ENCODE measurements at places on chromosomes 11 and 22.

DNA sequence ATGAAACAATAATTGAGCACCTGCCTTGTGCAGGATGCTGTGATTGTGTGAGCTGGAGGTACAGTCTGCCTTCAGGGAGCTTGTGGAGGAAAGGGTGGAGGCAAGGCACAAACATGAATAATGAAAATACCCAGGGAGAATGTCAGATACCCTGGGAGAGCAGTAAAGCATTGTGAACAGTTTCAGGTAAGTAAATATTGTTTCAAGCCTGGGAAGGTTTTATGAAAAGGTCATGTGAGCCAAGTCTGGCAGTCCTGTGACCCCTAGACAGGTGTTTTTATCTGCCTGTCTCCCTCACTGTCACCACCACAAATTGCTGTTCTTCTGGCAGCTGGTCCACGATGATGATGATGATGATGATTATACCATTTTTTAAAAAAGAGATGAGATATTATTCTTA is 32.0 kb downstream of the SPECC1L start:
- DNase-seq, result no peak

GRCh38 chr11:125221461-125221860 is 56.9 kb downstream of the PKNOX2 start:
- no peak for DNase-seq

DNA sequence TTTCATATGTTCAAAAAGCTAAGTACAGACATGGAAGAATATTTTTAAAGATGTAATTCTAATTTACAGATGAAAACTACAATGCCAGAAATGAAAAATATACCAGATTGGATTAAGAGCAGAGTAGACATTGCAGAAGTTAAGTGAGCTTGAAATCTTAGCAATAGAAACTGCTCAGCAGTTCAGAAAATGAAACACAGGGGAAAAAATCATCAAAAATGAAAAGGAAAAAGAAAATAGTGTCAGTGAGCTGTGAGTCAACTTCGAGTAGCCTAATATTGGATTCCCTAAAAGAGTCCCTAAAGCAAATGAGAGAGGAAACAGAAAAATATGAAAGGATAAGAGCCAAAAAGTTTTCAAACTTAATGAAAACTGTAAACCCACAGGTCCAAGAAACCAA is 25.8 kb upstream of the IL10RA start:
- DNase-seq, result no peak

DNA sequence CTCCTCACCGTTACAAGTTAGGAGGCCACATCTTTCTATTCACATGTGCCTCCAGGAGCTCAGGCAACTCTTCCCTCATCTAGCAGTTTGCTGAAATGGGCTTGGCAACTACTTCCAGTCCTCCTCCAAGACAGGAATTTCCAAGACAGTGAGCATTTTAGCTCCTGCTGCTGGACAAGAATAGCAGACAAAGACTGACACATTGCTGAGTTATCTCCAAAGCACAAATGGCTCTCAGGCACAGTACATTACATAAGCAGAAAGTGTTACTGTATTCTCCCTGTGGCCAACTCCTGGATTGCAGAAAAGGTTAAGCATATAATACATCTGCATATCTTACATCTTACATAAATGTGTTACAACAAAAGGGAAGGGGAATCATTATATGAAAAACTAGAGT is 83.2 kb upstream of the POU2AF2 start:
- DNase-seq, result peak; percentile 61

GRCh38 chr11:71179877-71180605 is 72.3 kb downstream of the SHANK2 start:
- no peak for DNase-seq

- no peak for DNase-seq
Measured at GRCh38 chr11:44305470-44306051, 4.4 kb downstream of the ALX4 start.

GRCh38 chr11:1521382-1522080 is 35.0 kb upstream of the MOB2 start:
- no peak for DNase-seq

DNA sequence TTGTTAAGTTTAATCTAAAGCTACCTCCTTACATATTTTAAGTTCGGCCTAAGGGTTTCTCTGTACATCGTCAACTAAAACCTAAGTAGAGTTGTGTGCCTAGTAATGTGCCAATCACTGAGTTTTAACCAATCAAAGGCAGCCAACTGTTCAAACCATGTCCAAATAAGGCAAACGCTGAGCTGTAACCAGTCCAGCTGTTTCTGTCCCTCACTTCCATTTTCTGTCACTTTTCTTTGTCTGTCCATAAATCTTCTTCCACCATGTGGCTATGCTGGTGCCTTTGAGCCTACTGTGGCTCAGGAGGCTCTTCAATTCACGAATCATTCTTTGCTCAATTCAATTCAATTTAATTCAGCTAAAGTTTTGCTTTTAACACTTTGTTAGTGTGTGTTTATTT is 13.9 kb upstream of the ATXN10 start:
- DNase-seq, result no peak

- DNase-seq, result no peak
Measured at GRCh38 chr22:26724414-26724813, 67.0 kb downstream of the MIAT start.

GRCh38 chr11:89293965-89294679 is 116.4 kb downstream of the TYR start:
- peak; percentile 19 for DNase-seq

DNA sequence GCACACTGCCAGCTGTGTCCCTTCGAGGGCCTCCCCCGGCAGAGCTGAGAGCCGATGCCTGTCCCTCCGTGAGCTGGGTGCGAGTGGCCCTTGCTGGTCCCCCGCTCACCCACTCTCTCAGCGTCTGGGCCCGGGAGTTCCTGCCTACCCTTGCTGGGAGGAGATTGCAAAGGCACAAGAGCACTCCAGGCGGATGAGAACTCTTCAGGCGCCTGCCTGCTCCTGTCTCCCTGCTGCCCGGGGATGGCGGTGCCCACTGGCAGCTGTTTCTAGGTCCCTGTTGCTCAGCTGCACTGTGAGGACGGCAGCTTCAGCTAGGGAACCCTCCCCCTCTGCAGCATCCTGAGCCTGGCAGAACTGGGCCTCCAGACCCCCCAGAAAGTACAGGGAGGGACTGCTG is 61.1 kb downstream of the FLRT1 start:
- DNase-seq, result no peak

GRCh38 chr22:37316875-37317371 is 34.6 kb downstream of the CYTH4 start:
- peak; percentile 82 for DNase-seq

GRCh38 chr11:64152841-64153691 is 12.8 kb downstream of the MACROD1 start:
- DNase-seq, result no peak

DNA sequence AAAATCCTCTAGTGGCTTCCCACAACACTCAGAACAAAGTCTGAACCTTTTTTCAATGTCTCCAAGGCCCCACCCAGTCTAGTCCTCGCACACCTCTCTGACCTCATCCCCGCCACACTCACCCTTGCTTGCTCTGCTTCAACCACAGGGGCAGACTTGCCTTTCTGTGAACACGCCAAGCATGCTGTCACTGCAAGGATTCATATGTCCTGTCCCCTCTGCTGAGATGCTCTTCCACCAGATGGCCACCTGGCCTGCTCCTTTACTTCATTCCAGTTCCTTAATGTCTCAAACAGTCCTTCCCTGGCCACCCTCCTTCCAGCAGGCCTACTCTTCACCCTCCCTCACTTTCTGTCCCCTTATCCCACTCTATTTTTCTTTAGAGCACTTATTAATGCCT is 60.6 kb upstream of the ARHGAP20 start:
- no peak for DNase-seq

GRCh38 chr11:30143098-30143705 is 87.6 kb upstream of the FSHB start:
- DNase-seq, result peak; percentile 20

GRCh38 chr11:22491555-22492225 is 133.9 kb downstream of the FANCF start:
- no peak for DNase-seq

DNA sequence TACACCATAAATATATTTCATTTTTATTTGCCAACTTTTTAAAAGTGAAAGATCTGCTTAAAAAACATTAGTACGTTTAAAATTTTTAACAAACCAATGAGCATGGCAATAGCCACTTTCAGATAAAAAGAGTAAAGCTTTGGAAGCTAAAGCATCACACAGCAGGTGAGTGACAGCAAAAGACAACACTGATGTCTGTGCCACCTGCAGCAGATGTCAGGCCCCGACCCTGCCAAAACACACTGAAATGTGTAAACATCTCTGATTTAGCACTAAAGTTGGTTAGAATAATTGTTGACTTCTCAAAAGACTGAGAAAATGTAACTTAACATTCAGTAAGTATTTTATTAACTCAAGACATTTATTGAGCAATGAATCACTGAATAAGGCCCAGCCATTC is 232.9 kb downstream of the DLG2 start:
- no peak for DNase-seq

GRCh38 chr22:20180640-20181039 is 29.8 kb upstream of the CCDC188 start:
- DNase-seq, result no peak

DNA sequence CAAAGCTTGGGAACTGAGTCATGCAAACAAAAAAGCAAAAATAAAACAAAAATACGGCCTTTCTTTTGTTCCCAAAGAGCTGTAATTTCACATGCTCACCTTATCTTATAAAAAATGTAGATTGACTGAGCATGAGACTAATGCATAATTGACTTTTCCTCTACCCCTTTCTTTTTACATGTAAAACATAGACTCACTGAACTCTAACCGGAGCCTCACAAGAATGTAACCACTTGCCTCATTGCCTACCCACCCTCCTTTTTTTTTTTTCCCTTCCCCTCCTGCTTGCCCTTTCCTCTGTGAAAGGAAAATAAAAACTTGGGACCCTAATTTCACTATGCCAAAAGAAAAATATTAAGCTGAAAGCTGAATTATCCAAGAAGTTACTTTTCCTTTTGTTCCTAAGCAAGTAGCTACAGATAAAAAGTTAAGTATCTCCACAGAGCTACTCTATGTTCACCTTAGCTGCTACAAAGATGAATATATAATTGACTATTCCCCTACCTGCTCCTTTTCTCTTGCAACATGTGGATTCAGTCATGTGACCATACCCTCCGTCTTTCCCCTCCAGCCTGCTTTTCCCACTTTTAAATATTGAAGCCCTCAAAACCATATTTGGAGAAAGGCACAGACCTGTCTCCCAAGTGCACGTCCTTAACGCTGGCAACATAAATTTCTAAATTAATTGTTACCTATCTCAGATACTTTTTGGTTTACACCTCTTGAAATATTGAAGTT is 39.6 kb upstream of the WEE1 start:
- DNase-seq, result no peak

GRCh38 chr11:123880912-123881311 is 4.6 kb downstream of the TMEM225 start:
- no peak for DNase-seq

GRCh38 chr11:129885381-129885780 is 10.0 kb downstream of the NFRKB start:
- no peak for DNase-seq

- DNase-seq, result no peak
Measured at GRCh38 chr11:132559331-132560036, 972.8 kb downstream of the OPCML start.

DNA sequence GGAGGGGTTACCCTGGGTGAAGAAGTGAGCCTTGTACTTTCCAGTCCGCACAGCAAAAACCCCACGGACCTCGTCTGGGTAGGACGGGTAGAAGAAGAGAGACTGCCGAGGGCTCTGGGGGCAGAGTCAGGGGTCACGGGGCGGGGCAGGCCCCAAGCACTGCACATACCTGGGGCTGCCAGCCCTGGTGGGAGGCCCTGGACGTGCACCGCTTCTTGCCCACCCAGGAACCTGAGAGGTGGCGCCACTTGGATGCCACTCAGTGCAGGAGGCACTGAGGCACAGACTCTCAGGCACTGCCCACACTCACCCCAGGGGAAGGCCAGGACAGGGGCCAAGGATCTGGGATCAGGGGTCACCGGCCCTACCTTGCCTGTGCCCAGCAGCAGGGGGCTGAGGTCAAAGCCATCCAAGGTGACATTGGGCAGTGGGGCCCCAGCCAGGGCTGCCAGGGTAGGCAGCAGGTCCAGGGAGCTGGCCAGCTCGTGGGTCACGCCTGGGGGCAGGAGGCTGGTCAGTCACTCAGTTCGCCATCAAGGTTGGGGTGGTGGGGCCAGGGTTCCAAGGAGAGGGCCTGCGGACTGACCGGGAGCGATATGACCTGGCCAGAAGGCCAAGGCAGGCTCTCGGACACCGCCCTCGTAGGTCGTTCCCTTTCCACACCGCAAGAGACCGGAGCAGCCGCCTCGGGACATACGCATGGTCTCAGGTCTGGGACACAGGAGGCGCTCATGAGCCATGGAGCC is 2.2 kb downstream of the ARSA start:
- no peak for DNase-seq

DNA sequence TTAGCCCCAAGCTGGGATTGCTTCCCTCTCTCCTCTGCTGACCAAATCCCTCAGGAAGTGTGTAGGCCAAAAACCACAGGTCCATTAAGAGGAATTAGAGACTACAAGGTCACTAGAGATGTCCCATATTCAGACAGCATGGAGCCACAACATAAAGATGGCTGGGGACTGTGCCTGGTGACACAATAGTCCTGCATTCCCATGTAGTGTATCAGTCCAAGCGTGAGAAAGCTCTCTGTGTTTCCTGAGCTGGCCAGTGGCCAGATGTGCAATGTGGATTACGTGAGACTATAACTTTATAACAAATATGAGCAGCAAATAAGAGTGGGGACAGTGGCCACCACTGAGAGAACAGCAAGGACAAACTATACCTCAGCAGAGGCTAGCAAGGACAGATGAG is 7.6 kb upstream of the MS4A10 start:
- peak; percentile 82 for DNase-seq

DNA sequence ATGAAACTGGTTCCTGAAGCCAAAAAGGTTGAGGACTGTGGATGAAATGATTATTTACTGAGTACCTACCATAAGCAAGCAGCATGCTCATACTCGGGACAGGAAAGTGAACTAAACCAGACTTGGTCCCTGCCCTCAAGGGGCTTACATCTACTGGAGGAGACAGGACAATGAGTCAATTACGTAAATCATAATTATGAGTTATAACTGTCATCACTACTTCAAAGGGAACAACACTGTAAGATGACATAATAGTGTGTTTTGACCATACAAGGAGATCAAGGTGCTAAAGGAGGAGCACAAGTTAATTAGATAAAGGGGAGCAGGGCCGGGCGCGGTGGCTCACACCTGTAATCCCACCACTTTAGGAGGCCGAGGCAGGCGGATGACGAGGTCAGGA is 2.5 kb downstream of the FAM227A start:
- peak; percentile 3 for DNase-seq

DNA sequence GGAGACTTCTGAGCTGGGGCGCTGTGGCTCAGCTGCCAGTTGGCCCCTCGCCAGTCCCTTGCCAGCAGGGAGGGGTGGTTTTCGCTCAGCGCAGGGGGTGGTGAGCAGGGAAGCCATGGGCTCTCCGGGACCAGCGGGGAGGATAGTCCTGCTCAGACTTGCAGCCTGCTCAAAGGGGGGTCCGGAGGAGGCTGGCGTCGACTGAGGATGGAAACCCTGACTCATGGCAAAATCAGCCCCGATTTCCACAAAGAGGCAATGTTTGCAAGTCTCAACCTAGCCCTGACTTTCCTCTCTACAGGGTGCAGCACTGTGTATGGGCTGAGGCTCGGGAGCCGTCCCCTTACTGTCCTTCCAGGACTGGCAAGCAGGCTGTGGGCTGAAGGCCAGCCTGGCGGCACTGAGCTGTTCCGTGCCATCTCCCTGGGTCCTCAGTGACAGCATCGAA is 35.1 kb downstream of the FBLN1 start:
- peak; percentile 74 for DNase-seq
